Skin of body (tissue), 3 donors: ENCODE measurements at places on chromosomes 1 and 21.

DNA sequence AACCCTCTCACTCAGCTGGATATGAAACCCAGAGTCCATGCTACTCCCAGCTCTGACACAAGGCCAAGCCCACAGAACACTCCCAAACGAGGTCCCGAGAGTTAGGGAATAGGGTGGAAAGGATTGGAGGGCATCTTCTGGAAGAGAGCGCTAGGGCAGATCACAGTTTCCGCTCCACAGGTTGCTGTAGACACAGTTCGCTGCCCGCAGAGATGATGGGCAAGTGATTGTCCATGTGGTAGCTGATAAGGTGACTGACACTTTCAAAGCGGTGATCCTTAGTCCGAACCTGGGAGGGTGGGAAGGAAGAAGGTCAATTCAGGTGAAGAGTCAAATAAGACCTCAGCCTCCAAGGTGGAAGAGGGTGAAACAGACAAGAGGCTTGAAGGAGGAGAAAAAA lies 2.1 kb upstream of the PYGO2 start:
- no peak for DNase-seq

GRCh38 chr21:44059710-44060109 lies 47.5 kb upstream of the PWP2 start:
- no peak for DNase-seq

DNA sequence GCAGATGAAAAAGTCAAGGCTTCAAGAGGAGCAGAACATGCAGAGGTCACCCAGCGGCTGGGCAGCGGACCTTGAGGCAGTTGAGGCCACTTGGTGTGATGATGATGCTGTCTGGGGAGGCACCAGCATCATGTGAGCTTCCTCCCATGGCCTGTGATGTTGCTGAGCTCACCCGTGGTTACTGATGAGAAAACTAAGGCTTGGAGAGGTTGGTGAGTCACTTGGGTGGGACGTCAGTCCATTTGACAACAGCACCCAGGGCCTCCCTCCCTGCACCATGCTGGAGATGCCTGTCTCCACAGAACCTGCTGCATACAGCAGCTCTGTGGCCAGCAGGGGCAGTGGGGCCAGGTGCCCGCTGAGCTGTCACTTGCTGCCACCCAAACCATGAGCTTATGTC lies 146.8 kb downstream of the NPHP4 start:
- no peak for DNase-seq

GRCh38 chr1:59332983-59333382 lies 36.1 kb downstream of the FGGY start:
- no peak for DNase-seq

GRCh38 chr1:228496494-228496893 lies 9.3 kb downstream of the RNF187 start:
- no peak for DNase-seq
